ENCODE measurements at places on chromosomes 1 and 21.

- no peak for DNase-seq
These were observed 466.2 kb upstream of the PBX1 start for GRCh38 chr1:164092603-164093353.

- no peak for DNase-seq
These were observed 1092.7 kb downstream of the PLA2G4A start for GRCh38 chr1:187921426-187921825.

DNA sequence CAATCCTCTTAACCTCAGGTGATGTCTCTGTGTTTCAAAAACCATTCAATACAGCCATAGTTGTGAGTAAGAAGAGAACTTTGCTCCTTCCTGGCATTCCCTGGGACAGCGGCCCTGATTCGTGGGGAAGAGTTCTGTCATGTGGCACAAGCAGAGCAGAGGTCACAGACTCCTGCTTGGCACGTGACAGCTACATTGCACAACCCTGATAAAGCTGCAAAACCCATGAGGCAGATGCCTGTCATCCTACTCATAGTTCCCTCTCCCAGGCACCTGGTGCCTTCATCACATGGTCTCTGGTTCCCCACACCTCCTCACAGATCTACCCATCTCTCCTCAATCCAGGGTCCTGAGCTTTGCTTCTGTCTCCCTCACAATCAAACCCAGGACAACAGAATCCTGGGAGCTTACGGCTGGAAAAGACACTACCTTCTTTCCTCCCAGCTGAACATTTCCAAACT lies 70.8 kb downstream of the PLPP3 start:
- DNase-seq = no peak

GRCh38 chr1:186059311-186059710 lies 315.7 kb downstream of the TPR start:
- no peak for DNase-seq

DNA sequence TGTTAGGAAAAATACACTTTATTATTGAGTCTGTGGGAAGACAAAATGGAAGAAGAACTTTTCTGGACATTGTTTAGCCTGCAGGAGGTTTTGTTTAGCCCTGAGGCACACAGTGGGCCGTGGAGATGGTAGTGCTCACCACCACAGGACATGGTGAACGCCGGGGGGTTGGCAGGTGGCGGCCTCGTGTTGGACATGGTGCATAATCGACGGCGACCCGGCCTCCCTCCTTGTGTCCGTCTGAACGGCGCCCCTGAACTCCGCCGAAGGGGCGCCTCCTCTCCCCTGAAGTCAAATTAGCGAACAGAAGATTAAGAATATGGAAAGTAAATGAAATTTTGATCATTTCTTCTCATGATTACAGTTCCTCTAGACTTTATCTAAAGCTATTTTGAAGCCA lies 126.4 kb downstream of the PCBP3 start:
- no peak for DNase-seq

DNA sequence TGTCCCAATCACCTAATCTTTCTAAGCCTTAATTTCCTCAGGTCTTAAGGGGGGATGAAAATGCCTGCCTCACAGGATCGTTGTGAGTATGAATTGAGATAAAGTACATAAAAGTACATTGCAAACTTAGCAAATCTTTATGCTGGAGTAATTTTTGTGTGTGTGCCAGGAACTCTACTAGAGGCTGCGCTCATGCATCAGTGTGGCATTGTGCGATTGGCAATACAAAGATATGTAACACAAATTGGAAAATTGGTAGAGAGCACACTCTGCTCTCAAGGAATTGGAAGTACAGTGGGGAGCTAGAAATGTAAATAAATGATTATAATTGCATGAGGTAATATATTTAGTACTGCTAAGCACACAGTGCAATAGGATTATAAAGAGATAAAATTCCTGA lies 398.3 kb downstream of the DUSP10 start:
- DNase-seq = no peak

GRCh38 chr1:54549181-54549924 lies 1.3 kb downstream of the ACOT11 start:
- no peak for DNase-seq

DNA sequence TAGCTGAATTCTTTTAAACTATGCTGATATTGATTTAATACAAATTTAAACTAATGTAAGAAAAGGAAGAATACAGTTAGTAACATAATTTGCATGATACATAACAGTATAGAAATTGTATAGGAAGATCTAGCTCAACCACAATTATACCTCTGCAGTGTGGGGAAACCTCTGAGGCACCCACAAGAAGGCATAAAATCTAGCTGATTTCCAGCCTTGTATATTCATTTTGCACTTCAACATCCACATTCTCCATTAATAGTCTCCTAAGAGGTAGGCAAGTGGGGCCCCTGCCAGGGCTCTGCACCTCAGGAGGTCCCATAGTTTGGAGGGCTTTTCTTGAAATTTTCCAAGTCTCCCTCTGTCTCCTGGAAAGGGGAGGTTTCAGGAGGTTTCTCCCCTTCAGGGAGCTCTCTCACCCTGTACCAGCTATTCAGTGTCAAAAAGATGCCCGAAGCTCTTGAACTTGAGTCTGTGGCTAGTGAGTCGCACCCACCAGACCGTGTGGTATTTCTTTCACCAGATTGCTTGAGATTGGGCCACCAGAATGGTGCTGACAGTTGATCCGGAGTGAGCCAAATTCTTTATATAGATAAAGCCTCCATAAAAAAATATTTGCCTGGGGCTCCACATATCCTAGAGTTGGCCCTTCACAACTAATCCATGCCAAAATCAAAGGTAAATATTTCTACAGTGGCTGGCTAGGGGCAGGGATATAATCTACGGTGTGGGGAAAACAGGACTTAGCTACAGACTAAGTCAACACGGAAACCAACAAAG lies 108.2 kb downstream of the TIAM1 start:
- no peak for DNase-seq

- DNase-seq = no peak
These were observed 55.6 kb downstream of the PEX14 start for GRCh38 chr1:10530281-10530740.

All from stimulated activated CD8-positive, alpha-beta memory T cell treated with anti-CD3 and anti-CD28 coated beads, Interleukin-12 subunit alpha, Interleukin-12 subunit beta, amount 100 ng/mL, for 1 hour (primary cell).